NCI-H748 treated with DMSO at 0.1 percent for 48 hours (cell line): ENCODE measurements at places on chromosomes 11 and 22.
A peak's percentile ranks its signal among the peaks of the same experiment; 100 is the strongest.

- no peak for DNase-seq
Observed at GRCh38 chr22:46289244-46289891, 7.3 kb upstream of the GTSE1 start.

DNA sequence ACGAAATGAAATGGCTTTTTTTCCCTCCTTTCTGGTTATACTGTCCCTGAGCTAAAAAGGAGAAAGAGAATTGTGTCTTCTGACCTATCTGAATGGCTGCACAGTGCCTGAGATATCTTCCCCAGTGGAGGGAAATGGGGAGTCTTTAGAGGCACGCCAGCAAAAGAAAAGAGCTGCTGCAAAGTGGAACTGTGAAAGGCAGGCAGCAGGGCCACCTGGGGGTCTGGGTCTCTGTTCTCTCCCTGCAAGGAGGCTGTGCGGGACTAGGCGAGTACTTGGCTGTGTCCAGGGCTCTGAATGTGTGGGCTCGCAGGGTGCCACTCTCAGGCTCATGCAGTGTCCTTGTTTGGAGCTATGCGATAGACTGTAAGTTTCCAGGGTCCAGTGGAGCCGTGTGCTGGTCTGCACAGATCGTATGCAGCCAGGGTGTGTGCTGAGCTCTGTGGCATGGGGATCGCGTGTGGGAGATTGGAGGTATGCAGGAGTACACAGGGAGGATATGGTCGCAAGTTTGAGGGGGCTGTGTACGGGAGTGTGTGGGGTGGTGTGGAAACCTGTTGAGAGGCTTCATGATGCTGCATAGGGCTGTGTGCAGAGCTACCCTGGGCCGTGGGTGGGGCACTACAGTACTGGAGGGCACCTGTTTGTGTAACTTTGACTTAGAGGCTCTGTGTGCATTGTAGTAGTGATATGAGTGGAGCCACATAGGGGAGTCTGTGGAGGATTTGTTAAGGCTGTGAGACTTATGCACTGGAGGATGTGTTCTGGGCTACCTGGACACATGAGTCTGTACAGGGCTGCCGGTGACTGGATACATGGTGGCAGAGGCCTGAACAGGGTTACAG lies 70.1 kb upstream of the OLFML1 start:
- DNase-seq = no peak

DNA sequence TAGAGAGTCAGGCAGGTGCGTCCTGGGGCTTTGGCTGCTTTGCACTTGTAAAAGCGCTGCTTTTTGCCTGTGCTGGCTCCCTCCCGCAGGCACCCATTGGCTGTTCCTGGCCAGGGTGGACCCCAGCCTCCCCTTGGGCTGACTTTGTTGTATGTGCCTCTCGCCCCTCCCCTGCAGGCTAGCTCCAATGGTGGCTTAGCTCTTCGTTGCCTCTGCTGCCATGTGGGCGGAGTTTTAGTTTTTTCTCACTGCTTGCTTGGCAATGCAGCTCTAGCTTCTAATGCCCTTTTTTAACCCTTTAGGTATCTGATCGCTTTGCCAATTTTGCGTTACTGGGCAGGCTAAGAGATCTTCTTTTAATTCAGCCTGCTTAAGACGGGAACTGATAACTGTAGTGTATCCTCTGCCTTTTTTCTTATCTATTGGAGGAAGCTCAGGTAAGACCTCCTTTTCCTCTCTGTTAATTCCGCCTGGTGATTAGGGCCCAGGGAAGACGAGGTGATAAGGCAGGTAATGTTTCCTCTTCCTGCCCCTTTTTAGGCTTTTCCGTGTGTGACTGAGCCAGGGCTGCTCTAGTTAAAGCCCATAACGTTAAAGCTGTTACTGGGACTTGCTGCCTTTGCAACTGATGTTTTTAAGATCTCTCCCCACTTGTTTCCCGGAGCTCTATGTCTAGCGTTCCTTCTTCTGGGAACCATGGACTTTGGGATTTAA lies 11.7 kb upstream of the GLYATL1 start:
- peak; percentile 61 for DNase-seq

- no peak for DNase-seq
Observed at GRCh38 chr11:120310870-120311269, 14.2 kb upstream of the TLCD5 start.

- DNase-seq = no peak
Observed at GRCh38 chr11:129888451-129888850, 6.9 kb downstream of the NFRKB start.

DNA sequence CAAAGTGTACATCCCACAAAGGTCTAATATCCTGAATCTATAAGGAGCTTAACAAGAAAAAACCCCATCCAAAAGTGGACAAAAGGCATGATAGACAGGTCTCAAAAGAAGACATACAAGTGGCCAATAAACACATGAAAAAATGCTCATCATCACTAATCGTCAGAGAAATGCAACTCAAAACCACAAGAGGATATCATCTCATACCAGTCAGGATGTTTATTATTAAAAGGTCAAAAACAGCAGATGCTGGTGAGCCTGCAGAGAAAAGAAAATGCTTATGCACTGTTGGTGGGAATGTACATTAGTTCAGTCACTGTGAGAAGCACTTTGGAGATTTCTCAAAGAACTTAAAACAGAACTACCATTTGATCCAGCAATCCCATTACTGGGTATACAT lies 12.7 kb downstream of the LGALS12 start:
- no peak for DNase-seq

DNA sequence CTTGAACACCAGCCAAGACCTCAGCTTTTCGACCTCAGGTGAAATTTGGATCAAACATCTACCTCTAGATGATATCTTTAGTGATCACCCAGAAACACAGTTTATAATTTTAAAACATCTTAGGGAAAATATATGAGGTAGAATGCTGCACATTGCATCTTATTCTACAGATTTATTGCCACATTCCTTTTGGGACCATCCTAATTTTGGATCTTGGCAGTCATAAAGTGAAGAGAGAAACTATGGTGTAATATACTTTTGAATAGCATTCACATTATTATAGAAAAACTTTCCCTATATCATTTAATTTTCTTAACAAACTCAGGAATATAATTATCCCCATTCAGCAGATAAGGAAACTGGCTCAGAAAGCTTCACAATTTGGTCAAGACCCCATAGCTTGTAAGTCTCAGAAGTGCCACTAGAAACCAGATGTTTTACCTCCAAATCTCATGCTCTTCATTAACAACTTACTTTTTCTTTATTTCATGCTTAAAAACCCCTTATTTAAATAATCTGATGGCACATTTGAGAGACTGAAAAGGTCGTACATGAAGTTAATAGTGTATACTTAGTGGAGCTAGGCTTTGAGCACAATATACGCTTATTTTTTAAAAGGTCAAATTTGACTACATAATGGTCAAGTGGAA lies 199.2 kb upstream of the CTSC start:
- DNase-seq = no peak

DNA sequence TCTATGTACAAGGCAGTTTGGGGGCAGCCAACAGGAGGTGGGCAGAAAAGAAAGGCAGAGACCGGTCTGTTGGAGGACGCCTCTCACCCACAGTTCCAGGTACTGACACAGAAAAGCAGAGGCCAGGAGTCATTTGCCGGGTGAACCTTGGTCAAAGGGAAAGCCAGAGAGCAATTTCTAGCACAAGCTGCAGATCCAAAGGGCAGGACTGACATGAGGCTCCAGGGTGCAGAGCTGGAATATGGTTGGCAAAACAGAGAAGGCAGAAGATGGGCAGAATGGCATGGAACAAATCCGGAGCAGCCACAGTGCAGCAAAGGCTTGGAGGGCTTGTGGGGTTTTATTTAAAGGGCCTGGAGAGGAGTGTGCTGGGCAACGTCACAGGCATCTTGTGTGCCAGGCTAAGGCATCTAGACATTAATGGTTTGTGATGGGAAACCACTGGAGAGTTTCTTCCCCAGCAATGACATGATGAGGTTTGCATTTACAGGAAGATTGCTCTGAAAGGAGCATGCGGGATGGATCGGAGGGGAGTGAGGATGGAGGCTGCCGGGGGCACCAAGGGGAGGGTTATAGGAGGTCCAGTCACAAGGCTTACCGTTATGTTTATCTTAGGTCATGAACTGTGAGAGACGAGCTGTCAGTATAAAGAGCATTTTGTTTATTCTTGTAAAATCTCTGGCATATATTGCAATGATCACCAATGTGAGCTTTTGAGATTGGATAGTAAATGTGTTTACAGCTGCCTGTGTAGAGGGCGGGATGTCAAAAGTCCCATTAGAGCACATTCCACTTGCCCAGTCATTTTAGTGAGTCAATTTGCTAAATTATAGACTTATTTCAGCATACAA lies 5.7 kb upstream of the MMP20 start:
- DNase-seq = no peak

DNA sequence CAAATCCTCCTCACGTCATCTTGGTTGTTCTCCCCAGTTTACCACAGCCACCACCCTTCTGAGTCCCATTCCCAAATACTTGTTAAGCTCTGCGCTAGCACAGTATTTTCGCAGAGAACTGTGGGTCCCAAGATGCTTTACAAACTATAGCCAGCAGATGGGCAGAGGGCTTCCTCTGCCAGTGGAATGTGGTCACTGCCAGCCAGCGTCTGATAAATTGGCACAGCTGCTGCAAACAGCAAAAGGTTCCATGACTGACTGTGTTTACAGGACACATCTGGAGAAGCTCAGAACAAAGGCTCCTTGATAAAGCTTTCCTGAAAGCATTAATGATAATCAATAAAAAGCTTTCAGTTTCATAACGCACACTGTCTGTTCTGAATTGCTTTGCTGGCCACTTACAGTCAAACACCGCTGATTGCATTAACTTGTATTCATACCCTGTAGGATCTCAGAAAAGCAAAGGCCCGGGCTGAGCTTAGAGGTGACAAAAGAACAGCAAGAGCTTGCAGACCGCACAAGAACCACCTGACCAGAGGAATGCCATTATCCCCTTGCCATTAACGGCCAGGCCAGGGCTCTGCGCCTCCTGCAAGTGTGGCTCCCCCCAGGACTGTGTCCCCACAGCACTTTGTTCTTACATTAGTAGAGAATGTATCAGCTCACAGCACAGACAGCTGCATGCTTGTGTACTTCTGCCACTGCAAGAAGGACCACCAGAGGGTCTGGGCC lies 120.6 kb downstream of the MICAL3 start:
- DNase-seq = no peak

DNA sequence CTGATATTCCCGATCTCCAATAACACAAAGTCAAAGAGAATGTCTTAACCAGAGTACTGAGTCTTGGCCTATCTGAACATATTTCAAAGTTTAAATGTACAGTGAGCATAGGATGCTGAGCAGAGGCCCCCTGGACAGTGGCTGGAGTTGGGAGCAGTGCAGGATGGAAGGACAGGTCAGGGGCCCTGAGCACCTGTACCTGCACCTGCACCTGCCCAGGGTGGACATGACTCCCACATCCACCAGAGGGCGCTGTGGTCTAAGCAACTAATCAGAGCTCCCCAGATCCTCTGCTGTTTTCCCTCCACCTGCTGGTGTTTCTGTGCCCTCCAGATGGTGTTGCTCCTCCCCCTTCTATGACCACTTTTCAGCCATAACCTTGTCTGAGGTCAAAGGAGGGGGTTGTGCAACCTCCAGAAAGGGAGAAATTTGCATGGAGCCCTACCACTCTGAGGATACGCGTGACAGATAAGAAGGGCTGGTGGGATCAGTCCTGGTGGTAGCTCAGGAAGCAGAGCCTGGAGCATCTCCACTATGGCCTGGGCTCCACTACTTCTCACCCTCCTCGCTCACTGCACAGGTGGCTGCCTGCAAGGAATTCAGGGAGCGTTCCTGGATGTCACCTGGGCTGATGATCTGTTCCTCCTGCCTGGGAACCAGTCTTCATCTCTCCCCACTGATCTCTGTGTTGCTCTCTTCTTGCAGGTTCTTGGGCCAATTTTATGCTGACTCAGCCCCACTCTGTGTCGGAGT lies 49.1 kb upstream of the VPREB1 start:
- DNase-seq = peak; percentile 36

DNA sequence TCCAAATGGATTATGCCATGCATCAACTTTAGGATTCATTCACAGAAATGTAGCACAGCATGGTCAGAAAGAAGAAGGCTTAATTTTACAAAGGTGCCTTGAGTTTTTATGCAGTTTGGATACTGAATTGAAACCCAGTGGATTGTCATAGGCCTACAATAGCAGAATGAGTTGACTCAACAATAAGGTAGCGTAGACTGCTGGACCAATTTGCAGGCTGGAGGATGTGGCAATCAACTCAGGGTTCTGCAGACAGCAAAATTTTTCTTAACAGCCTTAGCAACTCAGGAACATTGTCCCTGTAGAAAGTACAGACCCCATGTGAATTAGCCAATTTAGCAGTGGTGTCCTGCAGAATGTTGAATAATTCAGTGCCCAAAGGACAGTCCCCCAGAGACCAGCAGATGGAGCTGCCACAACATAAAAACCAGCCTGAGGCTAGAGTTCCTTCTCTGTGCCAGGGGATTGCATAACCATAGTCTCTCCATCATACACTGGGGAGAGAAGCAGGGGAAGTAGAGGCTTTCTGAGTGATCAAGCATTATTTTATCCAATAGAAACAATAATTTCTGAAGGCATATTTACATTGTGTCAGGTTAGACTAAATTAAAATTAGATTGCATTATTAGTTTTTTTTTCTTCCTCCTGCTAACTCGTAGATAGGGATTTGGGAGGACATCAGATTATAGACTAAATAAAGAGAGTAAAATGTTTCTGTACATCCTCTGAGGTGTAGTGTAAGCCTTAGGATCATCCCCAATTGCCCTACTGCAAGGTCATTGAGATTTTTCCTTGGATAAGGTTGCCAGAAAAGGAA lies 20.3 kb upstream of the MRPL17 start:
- DNase-seq = peak; percentile 30

- DNase-seq = no peak
Observed at GRCh38 chr11:75004215-75004614, 15.5 kb downstream of the NEU3 start.
